ENCODE measurements at places on chromosomes 3 and 15.

- no peak overlapping the region for H3K4me3 ChIP-seq
- H3K36me3 ChIP-seq, result no peaks in the 10 kb centered on the region
- no peak overlapping the region for H3K27ac ChIP-seq
- peaks cover 13% of the 10 kb centered on the region for H3K4me1 ChIP-seq
- DNase-seq, result no peak
These were observed 44.3 kb upstream of the FLNB start for GRCh38 chr3:57963811-57964346.

DNA sequence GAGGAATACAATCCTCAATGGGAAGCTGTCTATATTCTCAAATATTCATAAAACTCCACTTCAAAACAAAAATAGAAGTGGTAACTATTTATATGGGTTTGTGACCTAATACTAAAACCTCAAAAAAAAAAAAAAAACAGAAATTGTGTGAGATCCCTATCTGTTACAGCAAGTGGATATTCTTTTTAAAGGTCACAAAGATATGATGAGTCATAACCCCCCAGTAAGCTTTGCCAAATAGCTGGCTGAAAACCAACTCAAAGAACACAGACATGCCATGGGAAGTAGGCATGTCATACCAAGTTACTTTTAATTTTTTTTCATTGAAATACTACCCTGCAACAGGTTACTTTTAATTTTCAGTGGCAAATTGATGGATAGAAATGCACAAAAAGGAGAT lies 62.5 kb downstream of the CBLB start:
- no peak overlapping the region for H3K4me3 ChIP-seq
- no peak overlapping the region for H3K27ac ChIP-seq
- DNase-seq, result no peak
- H3K4me1 ChIP-seq, result peaks cover 49% of the 10 kb centered on the region
- H3K27me3 ChIP-seq, result no peaks in the 10 kb centered on the region

GRCh38 chr3:61612211-61613194 lies 51.1 kb downstream of the PTPRG start:
- no peak overlapping the region for H3K4me3 ChIP-seq
- no peaks in the 10 kb centered on the region for H3K4me1 ChIP-seq
- H3K27ac ChIP-seq, result no peak overlapping the region
- H3K27me3 ChIP-seq, result no peaks in the 10 kb centered on the region
- no peak for DNase-seq
- H3K36me3 ChIP-seq, result no peaks in the 10 kb centered on the region

DNA sequence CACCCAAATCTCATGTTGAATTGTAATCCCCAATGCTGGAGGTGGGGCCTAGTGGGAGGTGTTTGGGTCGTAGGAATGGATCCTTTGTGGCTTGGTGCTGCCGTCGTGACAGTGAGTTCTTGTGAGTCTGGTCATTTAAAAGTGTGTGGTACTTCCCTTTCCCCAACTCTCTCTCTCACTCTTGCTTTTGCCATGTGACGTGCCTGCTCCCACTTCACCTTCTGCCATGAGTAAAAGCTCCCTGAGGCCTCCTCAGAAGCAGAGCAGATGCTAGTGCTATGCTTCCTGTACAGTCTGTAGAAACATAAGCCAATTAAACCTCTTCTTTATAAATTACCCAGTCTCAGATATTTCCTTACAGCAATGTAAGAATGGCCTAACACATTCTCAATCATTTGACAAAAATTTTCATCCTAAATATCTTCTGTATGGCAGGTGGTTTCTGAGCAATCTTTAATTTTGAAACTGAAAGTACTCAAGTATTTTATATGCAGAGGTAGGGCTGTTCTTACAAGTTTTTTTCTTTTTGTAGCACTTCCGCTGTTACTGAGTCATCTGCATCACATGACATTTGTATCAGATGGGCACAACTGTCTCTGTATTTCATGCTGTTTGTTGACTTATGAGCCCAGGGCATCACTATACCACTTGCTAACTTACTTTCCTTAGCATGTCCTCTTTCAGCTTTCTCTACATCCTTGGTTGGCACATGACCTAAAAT lies 8.8 kb downstream of the RPL39L start:
- no peak for DNase-seq
- H3K27ac ChIP-seq, result peak overlapping the region; percentile 96
- peaks cover 21% of the 10 kb centered on the region for H3K36me3 ChIP-seq
- no peaks in the 10 kb centered on the region for H3K27me3 ChIP-seq
- H3K4me1 ChIP-seq, result peaks cover 46% of the 10 kb centered on the region

DNA sequence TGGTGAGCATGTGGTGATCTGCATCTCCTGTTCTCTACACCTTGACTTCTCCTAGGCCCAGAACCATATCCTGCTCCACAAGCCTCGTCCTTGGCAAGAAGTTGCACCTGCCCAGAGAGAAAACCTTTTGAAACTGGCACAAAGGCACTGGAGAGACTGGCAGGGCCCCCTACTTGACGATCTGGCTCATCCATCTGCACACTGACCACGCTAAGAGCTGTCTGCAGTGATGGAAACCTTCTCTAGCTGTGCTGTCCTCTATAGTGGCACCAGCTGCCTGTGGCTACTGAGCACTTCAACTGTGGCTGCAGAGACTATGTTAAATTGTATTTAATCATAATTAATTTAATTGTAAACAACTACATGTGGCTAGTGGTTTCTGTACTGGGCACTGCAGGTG lies 26.2 kb upstream of the SRP14 start:
- peak overlapping the region; percentile 82 for H3K27ac ChIP-seq
- H3K27me3 ChIP-seq, result no peaks in the 10 kb centered on the region
- peaks cover 46% of the 10 kb centered on the region for H3K4me1 ChIP-seq
